Glomerular endothelial cell (primary cell): ENCODE measurements at places on chromosomes 2 and 18. TPM values are rescaled to one million over a fixed set of nuclear protein-coding genes. Genes with fewer than 3 reads are reported as not detected.
A peak's percentile ranks its signal among the peaks of the same experiment; 100 is the strongest.

DNA sequence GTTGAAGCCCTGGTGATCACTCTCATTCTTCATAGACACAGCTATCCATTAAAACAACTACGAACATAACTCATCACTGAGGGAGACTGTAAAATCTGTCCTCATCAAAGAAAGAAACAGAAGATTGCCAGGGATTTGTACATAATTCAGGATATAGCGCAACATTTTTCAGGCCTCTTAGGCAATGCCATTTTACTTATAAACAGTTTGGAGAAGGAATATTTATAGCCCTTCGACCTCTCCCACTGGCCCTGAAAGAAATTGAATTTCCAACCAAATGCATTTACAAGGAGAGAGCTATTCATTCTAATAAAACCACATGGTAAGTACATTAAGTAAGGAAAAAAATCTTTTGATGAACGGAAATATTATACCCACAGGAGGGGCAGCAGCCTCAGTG, 295.0 kb downstream of the RAD51AP2 start:
- DNase-seq = no peak

DNA sequence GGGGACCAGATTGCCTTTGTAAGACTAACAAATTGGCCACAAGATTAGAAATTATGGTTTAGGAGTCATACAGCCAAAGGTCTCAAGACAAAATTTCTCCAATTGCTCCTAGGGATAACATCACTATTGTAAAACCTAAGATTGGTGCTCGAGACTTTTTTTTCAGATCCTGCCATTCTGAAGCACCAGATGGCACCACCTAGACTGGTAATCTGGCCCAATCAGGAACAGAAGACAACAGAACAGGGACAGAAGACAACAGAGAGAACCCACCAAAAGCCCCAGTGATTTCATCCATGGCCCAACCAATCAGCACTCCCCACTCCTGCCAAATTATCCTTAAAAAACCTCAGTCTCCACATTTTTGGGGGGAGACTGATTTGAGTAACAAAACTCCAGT, 66.8 kb downstream of the LINC00305 start:
- no peak for DNase-seq

DNA sequence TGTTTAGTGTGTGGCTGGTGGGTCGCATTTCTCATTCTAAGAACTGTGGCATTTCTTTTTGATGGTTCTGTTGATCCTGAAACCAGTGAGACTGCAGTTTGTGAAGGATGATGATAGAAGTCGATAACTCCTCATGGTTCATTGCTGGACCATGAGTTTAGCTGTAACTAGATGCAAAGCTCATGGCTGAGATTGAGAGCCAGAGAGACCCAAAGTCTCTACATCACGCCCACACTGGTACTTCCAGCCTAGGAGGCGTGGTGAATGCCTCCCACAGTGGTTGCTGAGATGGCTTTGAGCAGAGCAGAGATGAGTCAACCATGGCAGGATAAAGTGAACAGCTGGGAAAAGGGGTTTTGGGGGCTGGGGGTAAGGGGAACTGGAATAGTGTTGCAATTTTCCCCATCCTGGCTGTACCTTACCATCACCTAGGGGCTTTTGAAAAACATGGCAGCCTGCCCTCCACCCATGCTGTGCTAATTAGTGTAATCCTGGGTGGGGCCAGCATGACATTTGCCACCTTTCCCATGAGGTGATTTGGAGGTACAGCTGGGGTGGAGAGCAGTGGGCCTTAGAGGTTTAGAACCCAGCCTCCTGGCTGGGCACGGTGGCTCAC, 24.1 kb downstream of the INPP4A start:
- DNase-seq = no peak

GRCh38 chr2:128756365-128756717, 437.7 kb upstream of the HS6ST1 start:
- DNase-seq = no peak

AMER3 gene
- total RNA-seq = not detected in 2 replicates

DNA sequence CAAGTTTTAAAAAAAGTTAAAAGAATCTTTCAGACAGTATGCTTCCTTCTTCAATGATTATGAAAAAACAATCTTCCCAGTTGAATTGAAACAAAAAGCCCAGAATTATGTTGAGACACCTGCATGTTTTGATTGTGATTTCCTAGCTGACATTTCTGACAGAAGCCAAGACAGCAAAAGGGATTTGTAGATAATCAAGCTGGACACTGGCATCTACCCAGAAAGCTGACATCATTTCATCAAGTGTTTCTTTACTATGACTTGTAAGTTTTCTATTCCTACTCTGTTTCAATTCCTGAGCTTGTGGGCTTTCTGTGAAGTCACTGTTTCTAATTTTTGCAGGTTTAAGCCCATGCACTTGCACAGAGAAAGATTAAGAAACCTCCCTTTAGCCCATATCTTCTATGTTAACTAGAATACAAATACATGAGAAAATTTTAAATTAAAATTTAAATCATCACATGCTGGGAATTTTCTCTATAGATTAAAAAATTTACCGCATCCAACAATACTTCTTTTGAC, 82.9 kb upstream of the CCDC85A start:
- DNase-seq = no peak

- no peak for DNase-seq
Measured at GRCh38 chr2:48357351-48357750, 172.6 kb upstream of the STON1 start.

- no peak for DNase-seq
Measured at GRCh38 chr2:15141211-15141610, 419.9 kb downstream of the NBAS start.

DNA sequence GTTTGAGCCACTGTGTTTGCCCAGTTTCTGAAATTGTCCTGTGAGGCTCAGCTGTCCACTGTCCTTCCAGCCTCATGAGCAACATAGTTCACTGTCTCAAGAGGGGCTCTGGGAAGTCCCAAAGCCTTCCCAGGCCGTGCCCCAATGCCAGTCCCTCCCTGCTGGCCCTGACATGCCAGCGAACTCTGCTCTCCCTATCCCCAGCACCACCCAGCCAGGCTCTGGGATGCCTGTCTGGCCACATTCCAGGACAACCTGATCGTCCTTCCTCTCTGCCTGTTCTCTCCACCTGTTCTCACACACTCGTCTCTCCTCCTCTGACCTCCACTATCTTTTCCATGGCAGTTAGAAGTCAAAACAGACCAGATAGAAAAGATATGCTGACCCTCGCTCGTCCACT, 278.0 kb upstream of the ID2 start:
- DNase-seq = no peak

DNA sequence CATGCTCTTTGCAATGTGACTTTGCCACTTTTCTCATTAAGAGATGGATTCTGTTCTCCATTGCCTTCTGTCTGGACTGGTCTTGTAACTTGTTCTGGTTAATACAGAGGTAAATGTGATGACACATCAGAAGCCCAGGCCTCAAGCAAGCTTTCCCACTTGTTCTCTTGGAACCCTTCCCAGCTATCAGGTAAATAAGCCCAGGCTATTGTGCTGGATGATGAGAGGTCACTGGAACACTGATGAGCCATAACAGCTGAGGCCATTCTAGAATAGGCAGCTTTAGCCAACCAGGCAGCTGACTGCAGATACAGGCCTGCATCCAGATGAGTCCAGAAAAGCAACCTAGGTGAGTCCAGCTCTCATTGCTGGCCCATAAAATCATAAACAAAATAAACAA, 1007.0 kb upstream of the ACVR2A start:
- no peak for DNase-seq

DNA sequence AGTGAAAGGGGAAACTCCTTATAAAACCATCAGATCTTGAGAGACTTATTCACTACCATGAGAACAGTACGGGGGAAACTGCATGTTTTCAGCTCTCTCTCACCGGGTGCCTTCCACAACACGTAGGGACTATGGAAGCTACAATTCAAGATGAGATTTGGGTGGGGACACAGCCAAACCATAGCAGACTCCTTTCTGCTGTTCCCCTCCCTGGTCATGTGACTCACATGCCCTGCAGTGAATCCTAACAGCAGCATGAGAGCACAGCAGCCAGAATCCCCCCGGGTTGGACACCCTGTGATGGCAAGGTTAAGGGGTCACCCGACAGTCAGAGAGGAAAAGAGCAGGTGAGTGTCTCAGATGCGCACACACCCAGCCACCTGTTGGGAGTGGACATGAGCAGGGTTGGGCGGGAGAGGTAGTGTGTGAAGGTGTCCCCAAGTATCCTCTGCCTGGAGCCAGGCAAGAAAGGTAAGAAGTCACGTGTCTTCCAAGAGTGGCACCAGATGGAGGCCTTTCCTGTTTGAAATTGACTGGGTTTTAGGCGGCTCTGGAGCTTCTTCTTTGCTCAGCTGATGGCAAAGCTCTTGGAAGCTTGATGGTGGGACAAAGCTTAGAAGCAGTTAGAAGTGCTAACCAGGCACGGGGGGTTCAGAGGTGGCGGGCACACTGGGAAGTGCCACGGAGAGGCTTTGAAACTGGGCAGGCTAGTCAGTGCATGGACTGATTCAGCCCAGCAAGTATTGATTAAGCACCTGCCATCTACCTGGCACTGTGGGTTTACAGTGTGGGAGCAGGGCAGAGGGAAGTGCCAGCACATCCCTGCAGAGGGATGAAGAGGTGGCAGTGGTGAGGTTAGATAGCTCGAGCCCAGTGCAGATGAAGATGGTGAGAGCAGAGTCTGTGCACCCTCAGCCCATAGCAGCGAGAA, 68.7 kb downstream of the RHOB start:
- DNase-seq = no peak

- DNase-seq = no peak
Measured at GRCh38 chr2:38514603-38515154, 88.0 kb downstream of the HNRNPLL start.

EFHD1 gene
- total RNA-seq = 1.6 and 1.9 TPM in 2 replicates

- no peak for DNase-seq
Measured at GRCh38 chr2:179963626-179964025, 43.5 kb downstream of the CWC22 start.

RBM45 gene
- 9.3 and 16.1 TPM in 2 replicates for total RNA-seq

DNA sequence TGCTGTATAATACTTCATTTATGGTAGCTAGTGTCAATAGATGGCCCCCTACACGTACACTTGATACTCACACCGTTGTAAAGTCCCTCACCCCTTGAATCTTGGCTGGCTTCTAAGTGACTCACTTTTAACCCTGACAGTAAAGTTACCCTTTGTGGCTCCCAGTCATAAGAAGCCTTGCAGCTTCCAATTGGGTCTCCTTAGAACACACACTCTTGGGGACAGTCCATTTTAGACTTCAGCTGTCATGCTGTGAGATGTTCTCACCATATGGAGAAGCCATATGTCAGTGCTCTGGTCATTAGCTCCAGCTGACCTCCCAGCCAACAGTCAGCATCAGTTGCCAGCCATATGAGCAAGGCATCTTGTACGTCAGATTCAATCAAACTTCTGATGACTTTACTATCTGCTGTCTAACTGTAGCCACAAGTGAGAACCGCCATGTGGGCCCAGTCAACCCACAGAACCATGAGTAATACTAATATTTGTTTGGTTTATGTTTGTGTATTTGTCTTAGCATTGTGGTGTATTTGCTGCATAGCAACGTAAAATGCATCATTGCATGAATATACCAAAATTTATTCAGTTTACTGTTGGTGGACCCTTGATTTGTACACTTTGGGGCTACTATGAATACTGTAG, 68.3 kb downstream of the PTPN4 start:
- DNase-seq = no peak

CHRND gene
- not detected in 2 replicates for total RNA-seq

DNA sequence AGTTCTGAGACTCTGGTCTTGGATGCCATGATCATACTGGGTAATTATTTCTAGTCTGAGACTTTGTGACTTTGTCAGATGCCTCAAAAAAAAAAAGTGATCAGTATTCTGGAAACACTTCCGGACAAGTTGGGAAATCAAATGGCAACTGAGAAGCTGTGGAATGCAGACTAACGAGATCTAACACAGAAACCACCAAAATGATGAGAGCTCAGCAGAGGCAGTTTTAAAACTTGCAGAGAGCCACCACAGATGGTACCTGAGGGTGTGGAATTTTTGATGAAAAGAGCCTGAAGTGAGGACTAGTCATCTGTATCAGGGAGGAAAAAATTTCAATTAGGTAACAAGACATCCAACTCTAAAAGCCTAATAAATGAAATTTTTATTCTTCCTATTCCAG, 5.5 kb upstream of the GPR75 start:
- DNase-seq = no peak

DNA sequence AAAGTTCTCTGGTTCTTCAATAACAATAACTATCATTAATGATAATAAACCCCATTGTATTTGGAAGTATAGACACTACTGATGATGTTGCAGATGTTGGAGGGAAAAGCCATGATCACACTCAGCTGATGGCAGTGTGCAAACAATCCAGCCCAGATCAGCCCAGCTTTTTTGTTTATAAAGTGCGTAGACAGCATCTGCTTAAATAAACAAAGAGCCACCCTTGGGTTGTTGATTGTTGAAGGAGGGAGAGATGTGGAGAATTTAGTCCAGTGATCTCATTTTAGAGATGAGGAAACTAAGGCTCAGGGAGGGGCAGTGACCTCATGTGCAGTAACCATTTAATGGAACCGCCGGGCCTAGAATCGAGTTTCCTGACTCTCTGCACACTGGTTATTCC, 56.0 kb upstream of the MEX3C start:
- no peak for DNase-seq

GRCh38 chr2:106582148-106583143, 95.3 kb downstream of the CD8B2 start:
- peak; percentile 67 for DNase-seq

GRCh38 chr2:68907232-68907919, 36.2 kb upstream of the BMP10 start:
- DNase-seq = no peak

HOXD11 gene
- total RNA-seq = 2.2 and 2.5 TPM in 2 replicates

DNA sequence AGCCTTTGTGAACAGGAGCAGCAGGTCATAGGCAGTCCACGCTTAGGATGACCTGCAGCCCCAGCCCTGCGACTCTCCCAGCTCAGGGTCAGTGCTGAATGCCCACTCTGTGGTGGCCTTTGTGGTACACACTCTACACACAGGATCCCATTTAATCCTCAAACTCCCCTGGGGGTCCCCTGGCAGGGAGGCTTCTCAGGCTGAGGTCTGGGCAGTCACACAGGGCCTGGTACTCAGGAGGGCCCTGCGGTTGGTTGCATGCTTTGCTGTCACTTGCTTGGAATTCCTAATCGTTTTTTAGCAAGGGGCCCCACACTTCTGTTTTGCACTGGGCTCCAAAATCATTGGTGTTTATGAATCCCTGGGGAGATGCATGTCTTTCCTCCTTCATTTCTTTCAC, 113.0 kb downstream of the EML6 start:
- no peak for DNase-seq

DNA sequence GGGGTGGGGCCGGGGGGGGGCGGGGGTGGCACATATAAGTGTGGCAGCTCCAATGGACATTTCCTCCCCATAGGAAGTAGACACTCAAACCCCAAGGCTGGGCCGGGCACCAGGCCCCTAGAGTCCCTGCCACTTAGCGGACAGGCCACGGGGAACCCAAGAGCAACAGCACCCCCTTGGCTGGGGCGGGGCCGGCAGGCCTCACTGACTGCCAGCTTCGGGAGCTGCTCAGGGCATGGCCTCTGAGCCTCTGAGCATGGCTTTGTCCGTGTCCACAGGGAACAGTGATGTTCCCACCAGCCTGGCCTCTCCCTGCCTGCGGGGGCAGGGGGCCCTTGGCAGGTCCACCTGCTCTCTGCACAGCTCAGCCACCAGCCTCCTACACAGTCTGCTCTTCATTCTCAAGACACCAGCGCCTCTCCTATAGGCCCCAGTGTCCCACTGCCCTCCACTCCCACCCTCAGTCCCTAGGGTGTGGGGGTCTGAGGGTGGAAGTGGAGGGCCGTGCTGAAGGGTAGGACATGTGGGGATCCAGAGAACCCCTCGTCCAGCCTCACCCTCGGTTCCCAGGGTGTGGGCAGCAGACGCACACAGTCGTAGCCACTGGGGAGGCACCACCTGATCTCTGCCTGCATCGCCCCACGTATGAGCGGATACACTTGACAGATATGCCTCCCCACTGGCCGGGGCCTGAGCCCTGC, 106.7 kb downstream of the FAM210A start:
- DNase-seq = no peak
